ENCODE measurements at places on chromosomes 4 and X. TPM values are rescaled to one million over a fixed set of nuclear protein-coding genes. Genes with fewer than 3 reads are reported as not detected.

The ZDHHC15 gene
- not detected for total RNA-seq

The LRCH2 gene
- not detected for total RNA-seq

The IL15 gene
- 12.5 TPM for total RNA-seq

The CT45A1 gene
- not detected for total RNA-seq

The LIMCH1 gene
- total RNA-seq: 37.9 TPM

The FRMPD4 gene
- total RNA-seq: 0.03 TPM

The SRPK3 gene
- total RNA-seq: 0.03 TPM

The CLCN3 gene
- total RNA-seq: 18.5 TPM

The N4BP2 gene
- total RNA-seq: 3.0 TPM

The NWD2 gene
- not detected for total RNA-seq

The CXCL1 gene
- 9.1 TPM for total RNA-seq

The ARAP2 gene
- total RNA-seq: 0.47 TPM

The ZNF182 gene
- total RNA-seq: 3.7 TPM

The STARD8 gene
- total RNA-seq: 1.9 TPM

The SOWAHB gene
- total RNA-seq: 0.05 TPM

The NXF2B gene
- total RNA-seq: not detected

The SMIM31 gene
- total RNA-seq: 0.09 TPM
